ENCODE measurements at places on chromosomes 3 and 15. TPM values are rescaled to one million over a fixed set of nuclear protein-coding genes. Genes with fewer than 3 reads are reported as not detected.

DNA sequence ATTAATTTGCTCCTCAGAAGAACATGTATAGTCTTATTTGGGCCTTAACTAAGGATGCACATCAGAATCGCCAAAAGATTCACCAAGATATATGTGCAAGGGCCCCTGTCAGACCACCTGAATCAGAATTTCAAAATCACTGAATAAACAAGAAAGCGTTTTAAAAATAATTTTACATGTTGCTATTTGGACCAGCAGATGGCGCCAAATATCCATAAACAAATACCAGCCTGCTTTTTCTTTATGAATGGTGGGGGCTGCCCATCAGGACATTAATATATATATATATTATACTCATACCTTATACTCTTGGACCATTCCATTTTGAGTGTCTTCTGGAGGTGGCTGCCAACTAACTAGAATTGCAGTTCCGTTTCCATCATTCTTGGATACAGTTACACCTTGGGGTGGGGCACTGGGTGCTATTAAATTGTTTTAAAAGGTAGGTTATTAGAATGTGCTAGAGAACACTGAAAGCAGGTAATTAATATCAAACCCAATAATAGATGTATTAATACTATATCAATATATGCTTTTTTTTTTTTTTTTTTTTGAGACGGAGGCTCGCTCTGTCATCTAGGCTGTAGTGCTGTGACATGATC is 1108.3 kb downstream of the ROBO1 start:
- peak; percentile 45 for DNase-seq

GRCh38 chr15:40090774-40091455 is 17.8 kb downstream of the BMF start:
- DNase-seq: no peak

DNA sequence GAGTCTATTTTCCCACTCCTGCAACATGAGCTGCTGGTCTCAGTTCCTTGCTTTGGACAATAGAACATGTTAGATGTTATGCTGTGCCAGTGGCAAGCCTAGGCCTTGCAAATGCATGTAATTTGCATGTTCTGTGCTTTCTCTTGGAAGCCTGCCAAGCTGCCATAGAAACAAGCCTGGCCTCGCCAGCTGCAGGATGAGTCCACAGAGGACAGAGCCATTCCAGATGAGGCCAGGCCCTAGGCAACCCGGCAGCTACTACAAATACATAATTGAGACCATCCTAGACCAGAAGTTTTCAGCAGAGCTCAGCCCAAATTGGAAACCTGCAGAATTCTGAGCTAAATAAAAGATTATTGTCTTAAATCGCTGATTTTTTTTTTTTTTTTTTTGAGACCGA is 39.6 kb downstream of the TRIM69 start:
- DNase-seq: peak; percentile 13

- no peak for DNase-seq
Measured at GRCh38 chr3:57029924-57030323, 30.5 kb upstream of the SPATA12 start.

GRCh38 chr15:52796228-52796521 is 6.0 kb upstream of the ONECUT1 start:
- DNase-seq: no peak

DNA sequence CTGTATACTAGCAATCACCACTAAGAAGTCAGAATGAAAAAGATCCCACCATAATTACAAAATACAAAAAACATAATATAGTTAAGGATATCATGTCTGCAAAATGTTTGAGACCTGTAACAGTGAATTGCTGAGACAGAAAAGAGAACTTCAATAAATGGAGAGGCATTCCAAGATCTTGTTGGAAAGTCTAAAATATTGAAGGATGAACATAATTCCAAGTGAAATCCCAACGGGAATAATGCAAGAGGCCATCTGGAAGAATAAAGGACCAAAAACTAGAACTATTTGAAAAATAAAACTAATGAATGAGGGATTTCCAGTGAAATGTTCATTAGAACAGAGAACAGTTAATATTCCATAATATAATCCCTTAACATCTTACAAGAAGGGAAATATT is 110.9 kb downstream of the COL6A6 start:
- DNase-seq: peak; percentile 54

DNA sequence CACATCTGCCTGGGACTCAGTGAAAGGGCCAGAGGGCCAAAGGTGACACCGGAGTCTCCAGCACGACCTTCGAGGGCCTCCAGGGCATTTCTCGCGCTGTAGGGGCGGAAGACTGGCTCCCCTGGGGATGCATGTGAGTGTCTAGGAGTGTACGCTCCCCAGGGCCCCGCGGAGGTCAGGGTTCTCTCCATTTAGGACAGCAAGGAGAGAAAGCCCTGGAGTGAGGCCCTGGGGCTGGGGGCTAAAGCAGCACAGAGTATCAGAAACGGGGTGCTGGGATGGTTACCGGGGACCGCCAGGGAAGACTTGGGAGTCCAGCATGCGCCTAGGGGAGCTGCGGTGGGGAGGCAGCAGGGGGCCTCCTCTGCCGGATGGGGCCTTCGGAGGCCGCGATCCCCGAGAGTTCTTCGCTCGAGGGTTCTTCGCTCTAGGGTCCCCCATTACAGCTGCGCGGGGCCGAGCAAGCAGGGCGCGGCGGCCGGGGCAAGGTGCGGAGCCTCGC is 595 bp upstream of the APBA2 start:
- DNase-seq: no peak

- no peak for DNase-seq
Measured at GRCh38 chr15:58999694-59000093, 12.2 kb downstream of the RNF111 start.

GRCh38 chr3:145951441-145951840 is 209.5 kb downstream of the PLOD2 start:
- DNase-seq: no peak

GRCh38 chr3:127964053-127964452 is 49.0 kb downstream of the KBTBD12 start:
- no peak for DNase-seq

DNA sequence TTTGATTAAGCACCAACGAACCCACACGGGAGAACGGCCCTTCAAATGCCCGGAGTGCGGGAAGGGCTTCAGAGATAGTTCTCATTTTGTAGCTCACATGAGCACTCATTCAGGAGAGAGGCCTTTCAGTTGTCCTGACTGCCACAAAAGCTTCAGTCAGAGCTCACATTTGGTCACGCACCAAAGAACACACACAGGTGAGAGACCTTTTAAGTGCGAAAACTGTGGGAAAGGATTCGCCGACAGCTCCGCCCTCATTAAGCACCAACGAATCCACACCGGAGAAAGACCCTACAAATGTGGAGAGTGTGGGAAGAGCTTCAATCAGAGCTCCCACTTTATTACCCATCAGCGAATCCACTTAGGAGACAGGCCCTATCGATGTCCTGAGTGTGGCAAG is 8.7 kb downstream of the ZNF774 start:
- DNase-seq: no peak

DNA sequence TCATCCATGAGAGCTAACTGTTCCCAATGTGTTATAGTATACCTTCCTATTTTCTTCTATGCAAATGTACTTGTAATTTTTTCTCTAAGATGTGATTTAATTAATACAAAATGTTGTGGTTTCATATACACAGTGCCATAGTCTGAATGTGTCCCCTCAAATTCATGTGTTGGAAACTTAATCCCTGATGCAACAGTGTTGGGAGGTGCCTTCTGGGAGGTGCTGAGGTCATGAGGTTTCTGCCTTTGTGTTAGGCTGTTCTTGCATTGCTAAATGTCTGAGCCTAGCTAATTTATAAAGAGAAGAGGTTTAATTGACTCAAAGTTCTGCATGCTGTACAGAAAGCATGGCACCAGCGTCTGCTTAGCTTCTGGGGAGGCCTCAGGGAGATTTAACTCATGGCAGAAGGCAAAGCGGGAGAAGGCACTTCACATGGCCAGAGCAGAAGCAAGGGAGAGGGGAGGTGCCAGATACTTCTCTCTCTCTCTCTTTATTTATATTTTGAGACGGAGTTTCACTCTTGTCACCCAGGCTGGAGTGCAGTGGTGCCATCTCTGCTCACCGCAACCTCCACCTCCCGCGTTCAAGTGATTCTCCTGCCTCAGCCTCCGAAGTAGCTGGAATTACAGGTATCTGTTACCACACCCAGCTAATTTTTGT is 34.7 kb upstream of the BNIP2 start:
- no peak for DNase-seq

GRCh38 chr15:34271493-34271892 is 46.7 kb downstream of the EMC4 start:
- no peak for DNase-seq

DNA sequence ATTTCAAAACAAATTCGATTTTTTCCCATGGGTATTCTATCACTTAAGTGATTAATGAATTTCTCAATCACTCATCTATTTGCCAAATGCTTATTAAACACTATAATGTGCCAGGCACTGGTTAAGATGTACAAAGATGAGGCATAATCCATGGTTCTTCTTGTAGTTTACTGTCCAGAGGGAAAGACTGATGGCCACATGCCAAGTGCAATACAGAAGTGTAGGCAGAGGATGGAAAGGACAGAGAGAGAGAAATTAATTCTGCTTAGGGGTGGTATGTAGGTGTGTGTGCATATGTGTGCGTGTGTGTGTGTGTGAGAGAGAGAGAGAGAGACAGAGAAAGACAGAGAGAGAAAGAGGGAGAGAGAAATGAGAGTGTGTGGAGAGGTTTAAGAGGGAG is 120.8 kb upstream of the CCNL1 start:
- peak; percentile 14 for DNase-seq

CD276 gene
- 104 TPM for polyA plus RNA-seq

SH2D7 gene
- polyA plus RNA-seq: not detected

MORC1 gene
- not detected for polyA plus RNA-seq

FANCD2OS gene
- not detected for polyA plus RNA-seq

RLBP1 gene
- polyA plus RNA-seq: 0.08 TPM

ANKRD34C gene
- polyA plus RNA-seq: not detected

Measured in muscle of arm (tissue), 14 donors.